Stimulated activated CD4-positive, alpha-beta T cell treated with anti-CD3 and anti-CD28 coated beads, Interleukin-15, amount 100 ng/mL, for 1 hour (primary cell): ENCODE measurements at places on chromosomes 4 and X.

DNA sequence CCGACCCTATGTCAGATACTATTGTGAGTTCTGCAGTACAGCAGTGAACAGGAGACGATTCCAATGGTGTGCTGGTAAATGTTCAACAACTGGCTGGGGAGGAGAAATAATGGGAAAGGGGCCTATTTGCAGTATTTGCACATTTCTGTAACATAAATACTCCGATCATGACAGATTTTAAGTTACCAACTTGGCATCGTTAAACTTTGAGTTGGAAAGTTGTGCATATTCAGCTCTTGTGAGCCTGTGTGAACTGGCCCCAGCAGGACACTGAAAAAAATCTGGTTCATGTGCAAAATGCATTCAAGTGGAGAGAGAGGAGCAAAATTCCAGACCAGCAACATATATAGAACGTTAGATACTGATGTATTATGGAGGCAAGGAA lies 175.0 kb downstream of the MAPK10 start:
- DNase-seq, result no peak

GRCh38 chr4:5804656-5805055 lies 88.2 kb downstream of the CRMP1 start:
- no peak for DNase-seq

DNA sequence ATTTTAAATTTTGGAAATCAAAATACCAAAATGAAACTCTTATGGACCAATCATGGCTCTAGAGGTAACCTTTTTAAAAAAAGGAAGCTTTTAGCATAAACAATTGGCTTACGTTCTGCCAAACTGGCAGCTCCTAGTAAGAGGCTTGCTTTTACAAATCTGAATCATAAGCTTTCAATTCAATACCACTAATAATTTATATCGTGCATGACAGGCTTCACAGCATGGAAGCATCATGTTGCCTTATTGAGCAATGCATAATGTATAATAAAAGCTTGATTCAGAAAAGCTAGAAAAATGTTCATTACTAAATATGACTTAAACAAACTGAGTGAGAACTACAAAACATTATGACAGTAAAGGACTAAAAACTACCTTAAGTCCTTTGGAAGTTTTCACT lies 280.9 kb downstream of the IQCM start:
- DNase-seq, result no peak

DNA sequence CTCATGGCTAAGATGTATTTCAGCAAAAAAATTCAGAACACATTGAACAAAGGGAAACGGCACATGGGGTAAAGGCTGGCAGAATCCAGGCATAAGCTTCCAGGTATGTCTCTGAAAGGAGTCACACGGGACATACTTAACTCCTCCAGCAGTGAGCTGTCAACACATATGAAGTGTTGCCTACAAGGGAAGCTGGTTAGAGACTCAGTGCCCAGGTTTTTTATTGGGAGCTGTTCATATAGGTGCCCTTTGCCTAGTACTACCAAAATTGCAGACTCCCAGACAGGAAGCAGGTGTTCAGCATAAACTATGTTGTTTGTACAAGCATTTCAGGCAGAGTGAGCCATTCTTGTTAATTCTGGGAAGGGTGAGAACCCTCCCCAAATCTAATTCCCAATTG lies 77.4 kb upstream of the PUDP start:
- DNase-seq, result no peak

DNA sequence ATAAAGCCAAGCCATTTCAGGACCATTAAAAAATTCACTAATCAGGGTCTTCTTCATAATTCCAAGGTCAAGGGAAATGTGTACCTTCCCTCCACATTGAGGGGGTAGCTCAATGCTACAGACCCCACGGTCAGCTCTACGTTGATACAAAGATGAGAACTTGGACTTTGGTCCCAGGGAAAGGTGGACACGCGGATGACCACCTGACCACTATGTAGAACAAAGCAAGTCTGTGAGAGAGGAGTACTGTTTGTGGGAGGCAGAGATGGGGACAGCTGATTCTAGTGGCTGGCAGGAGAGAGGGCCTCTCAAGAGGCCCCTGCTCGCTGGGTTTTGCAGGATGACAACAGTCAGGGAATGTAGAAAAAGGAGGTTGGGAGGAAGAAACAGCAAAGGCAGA lies 58.0 kb downstream of the SLC2A9 start:
- DNase-seq, result no peak

DNA sequence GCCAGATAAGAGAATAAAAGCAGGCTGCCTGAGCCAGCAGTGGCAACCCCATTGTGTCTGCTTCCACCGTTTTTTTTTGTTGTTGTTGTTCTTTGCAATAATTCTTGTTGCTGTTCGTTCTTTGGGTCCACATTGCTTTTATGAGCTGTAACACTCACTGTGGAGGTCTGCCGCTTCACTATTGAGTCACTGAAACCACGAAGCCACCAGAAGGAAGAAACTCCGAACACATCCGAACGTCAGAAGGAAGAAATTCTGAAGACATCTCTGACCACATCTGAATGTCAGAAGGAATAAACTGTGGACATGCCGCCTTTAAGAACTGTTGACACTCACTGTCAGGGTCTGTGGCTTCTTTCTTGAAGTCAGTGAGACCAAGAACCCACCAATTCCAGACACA lies 110.5 kb downstream of the PCDH18 start:
- no peak for DNase-seq

DNA sequence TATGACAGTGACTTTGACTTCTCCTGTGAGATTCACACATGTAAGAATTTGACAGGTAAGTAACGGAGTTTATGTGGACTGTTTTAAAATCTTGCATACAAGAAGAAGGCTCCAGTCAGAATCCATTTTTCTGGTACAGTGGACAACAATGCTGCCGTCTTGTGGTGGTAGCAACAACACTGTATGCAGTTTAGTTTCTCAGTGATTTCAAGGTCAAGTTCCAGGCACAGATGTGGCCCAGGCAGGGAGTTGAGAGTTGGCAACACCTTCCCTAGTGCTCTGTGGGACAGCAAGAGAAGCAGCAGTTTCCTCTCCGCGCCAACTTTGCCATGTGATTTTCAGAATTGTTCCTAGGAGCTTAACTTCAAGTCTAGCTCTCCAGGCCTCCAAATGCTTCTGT lies 56.0 kb upstream of the STPG2 start:
- no peak for DNase-seq

GRCh38 chr4:87227751-87228151 lies 7.3 kb upstream of the KLHL8 start:
- DNase-seq, result no peak

DNA sequence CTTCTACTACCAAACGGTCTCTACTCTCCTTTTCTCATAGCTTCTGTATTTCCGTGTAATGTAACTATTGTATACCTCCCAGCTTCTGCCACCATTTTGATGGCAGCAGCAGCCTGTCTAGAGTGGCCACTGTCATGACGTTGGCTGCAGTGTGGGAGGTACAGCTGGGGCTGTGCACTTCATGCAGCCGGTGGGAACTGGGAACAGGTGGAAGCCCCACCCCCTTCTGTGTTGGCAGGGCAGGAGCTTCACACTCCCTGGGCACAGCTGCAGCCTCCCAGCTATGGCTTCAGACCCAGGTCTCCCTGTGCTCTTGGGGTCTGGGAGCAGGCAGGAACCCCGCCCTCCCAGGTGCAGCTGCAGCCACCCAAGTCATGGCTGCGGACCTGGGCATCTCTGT lies 49.8 kb upstream of the SEC24B start:
- DNase-seq, result no peak

GRCh38 chrX:10102046-10102704 lies 54.6 kb upstream of the CLCN4 start:
- DNase-seq, result no peak

DNA sequence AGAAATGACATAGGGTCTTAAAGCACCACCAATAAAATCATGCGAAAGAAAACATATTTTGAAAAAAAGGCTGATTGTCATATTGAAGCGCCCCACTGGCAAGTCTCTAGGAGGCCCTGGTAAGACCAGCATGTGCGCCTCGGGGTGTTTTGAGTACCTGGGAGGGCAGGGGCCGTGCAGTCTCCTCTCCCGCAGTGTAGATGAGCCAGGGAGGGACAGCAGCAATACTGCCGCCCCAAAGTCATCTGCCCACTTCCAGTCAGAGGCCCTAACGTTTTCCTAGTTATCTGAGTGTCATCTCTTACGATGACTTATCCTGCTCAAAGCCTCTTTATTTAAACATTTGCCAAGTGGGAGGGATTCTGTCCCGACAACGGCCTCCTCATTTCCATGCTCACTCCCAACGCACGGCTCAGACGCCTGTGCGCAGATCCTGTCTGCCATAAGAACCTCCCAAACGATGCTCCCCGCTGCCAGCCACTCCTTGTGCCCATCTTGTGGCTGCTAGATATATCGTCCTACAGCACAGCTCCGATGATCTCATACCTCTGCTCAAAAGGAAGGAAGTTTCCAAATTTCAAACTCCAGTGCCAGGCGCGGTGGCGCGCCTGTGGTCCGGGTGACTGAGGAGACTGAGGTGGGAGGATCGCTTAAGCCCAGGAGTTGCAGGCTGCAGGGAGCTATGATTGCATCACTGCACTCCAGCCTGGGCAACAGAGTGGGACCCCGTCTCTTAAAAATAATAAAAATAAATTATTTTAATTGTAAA lies 17.2 kb upstream of the SCRG1 start:
- no peak for DNase-seq

GRCh38 chrX:100747703-100748102 lies 15.8 kb upstream of the SYTL4 start:
- DNase-seq, result no peak

GRCh38 chrX:112844250-112844649 lies 3.6 kb upstream of the AMOT start:
- no peak for DNase-seq

DNA sequence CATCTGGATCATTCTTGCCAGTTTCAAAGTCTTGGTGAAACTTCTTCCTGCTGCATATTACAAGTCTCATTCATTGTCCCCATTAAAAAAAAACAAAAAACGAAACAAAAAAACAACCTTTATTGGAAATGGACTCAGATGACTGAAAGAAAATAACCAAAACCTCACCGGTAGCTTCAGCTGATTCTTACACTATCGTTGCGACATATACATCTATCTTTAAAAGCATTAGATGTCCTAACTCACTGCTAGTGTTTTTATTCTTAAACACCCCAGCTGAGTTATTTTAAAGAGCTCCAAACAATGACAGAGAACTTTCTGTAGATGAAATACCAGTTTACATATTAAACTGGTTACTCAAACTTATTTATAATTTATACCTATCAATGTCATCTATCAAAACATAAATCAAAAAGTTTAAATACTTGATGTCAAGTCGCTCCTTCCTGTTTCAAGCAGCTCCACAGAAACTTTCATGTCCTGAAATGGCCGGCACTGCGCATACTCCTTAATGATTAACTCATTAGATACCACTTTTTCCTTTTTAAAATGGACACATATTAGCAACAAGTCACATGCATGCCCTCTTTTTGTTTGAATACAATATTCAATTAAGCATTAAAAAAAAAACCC lies 87.2 kb downstream of the HPRT1 start:
- DNase-seq, result no peak

- no peak for DNase-seq
Observed at GRCh38 chr4:24887881-24888430, 24.9 kb downstream of the CCDC149 start.

DNA sequence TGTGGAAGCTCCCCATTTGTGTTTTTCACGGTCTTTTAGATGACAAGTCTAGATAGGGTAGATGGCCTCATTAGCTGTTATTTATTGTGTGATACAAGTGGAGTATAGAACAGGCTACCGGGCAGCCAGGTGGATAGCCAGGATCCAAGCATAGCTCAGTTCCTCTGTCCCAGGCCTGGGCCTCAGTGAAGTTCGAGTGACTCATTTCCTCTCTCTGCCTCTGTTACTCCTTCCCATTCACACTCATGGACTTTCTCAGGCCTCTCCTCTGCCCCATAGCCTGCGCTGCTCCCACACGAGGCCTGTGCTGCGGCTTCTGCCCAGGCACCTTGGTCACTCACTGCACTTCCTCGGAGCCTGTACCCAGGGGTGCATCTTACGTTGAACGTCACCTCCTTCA lies 54.5 kb downstream of the TENM3 start:
- DNase-seq, result no peak

DNA sequence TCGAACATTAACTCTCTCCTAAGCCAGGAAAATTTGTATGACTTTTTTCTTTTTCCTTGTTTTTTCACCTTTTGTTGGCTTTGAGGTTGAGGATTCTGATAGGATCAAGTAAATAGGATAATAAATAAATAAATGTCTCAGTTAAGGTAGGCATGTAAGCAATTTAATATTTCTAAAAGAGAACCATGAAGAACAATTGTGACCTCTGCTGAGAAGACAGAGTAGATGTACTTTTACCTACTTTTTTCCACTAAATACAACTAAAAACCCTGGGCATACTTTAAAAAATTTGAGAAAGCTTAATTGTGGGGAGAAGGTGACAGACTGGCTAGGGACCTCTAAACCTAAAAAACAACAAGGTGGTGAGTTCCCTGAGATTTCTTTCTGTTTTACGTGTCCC lies 31.6 kb upstream of the CLNK start:
- DNase-seq, result no peak

DNA sequence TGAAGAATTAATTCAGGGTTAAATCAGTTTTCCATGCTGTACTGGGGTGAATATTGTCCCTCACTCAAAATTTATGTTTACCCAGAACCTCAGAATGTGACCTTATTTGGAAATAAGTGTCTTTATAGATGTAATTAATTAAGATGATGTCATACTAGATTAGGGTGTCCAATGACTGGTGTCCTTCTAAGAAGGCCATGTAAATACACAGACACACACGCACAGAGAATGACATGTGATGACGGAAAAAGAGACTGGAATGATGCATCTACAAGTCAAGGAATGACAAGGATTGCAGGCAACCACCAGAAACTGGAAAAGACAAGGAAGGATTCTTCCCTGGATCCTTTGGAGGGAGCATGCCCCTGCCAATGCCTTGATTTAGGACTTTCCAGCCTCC lies 84.6 kb upstream of the GPR34 start:
- DNase-seq, result no peak

DNA sequence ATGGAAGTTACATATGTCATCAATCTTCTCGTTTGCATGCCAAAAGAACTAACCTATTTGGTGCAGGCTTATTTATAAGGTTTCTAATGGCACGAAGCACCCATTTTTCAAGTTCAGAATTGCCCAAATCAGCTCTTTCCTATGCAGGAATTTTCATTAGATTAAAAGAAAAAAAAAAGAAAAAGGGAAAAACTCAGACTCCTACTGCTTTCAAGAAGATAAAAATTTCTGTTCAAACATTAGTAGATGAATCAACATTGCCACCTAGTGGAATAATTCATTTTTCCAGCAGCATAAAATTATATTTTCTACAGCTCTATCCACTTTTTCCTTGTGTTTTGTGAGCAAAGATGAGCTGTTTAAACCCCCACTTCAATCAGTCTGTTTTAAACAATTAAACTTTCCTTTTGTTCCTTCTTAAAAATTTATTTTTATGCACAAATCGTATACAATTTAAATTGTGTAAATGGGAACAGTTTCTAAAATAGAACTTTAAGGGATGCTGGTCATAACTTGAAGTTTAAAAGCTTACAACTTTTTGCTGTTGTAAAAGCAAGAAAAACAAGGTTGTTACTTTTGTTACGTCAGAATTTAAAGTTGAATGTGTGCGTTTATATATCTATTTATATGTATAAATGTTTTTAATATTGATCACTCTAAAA lies 309.9 kb downstream of the ARAP2 start:
- no peak for DNase-seq

GRCh38 chr4:147284935-147285334 lies 196.0 kb upstream of the EDNRA start:
- no peak for DNase-seq
